ENCODE measurements at places on chromosomes 16 and 17.

DNA sequence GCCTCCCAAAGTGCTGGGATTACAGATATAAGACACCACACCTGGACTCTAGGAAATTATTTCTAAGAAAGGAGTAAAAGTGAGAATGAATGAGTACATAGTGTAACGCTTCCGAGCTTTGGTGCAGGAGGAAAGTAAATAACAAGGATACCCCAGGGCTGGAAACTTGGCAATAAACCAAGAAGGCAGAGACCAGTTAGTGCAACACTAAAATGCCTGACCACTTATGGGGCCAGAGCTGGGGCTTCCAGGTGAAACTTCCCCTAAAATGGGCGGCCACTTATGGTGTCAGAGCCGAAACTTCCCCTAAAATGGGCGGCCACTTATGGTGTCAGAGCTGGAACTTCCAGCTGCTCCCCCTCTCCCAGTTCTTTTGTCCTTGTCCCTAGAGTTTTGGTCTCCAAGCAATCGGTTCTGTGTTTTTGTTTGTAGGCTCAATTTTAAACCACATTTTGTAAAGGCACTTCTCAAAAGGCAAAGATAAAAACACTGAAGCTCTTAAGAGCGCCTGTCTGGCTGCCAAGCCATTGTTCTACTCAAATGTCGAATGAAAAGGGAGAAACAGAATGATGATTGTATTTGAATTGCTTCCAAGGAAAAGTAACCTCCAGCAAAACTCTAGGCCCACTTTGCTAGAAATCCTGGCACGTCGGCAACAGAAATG, 63.9 kb downstream of the NXN start:
- DNase-seq: no peak

- DNase-seq: no peak
These were observed 262.0 kb downstream of the CPPED1 start for GRCh38 chr16:12541672-12542071.

GRCh38 chr16:50831751-50832150, 89.9 kb downstream of the CYLD start:
- no peak for DNase-seq

GRCh38 chr16:87735270-87736007, 30.3 kb downstream of the KLHDC4 start:
- DNase-seq: no peak

DNA sequence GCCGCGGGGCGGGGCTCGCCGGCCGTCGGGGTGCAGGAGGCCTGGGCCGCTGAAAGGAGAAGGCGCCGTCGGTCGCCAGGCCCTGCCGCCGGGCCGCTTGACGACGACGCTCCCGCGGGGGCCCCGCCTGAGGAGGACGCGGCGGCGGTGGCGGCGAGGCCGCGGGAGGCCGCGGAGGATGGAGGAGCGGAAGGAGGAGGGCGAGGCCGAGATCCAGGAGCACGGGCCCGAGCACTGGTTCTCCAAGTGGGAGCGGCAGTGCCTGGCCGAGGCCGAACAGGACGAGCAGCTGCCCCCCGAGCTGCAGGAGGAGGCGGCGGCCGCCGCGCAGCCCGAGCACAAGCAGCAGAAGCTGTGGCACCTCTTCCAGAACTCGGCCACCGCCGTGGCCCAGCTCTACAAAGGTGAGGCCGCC, 430 bp downstream of the HAPSTR1 start:
- DNase-seq: no peak

DNA sequence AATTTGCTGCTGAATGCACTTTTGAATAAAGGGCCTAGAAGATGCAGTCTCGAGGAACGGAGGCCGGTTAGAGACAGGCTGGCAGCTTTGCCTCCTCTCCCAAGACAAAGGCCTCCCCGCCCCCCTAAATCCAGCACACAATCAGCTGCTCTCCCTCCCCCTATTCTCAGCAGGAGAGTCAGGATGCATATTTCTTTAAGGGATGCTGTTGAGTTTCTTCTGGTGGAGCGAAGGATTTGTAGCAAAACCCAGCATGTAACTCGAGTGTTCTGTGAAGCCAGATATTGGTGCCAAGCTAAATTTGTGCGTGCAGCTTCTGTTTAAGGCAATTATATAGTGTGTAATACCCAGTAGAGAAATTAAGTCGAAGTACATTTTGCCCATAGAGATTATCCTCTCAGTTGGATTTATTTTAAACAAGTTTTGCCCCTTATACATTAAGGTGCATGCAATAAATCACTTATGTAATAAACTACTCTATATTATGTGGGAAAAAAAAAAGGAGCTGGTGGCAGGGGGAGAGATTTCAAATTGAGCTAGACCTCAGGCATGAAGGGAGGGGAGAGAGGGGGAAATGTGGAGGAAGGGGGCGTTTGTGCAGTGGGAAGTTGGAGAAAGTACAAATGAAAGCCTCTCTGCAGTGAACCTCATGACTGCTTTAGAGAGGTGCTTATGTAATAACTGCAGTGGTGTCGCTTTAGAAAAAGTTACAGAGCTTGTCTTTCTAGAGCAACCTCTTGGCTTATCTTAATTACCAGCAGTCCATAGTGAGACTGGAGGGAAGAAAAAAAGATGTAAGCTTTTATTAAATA, 599.2 kb downstream of the MAF start:
- DNase-seq: no peak

- DNase-seq: no peak
These were observed 17.7 kb downstream of the NT5M start for GRCh38 chr17:17320911-17321220.

DNA sequence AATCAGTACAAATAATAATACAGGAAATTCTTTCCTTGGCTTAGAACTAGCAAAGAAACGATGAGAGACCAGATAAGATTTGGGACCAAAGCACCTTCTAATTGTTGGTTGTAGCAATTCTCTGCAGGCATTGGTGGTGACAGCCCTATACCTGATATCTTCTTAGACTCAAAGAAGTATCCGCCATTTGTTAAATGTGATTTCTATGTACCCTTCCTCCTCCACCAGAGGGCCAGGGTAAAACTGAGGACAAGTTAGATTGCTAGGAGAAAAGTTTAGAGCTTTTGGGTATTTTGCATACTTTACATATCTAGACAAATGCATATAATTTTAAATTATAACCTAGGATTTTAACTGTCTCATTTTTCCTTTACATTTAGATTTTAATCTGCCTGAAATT, 304.3 kb downstream of the HS3ST4 start:
- no peak for DNase-seq

GRCh38 chr17:45127548-45128300, 4.6 kb downstream of the PLCD3 start:
- DNase-seq: no peak

DNA sequence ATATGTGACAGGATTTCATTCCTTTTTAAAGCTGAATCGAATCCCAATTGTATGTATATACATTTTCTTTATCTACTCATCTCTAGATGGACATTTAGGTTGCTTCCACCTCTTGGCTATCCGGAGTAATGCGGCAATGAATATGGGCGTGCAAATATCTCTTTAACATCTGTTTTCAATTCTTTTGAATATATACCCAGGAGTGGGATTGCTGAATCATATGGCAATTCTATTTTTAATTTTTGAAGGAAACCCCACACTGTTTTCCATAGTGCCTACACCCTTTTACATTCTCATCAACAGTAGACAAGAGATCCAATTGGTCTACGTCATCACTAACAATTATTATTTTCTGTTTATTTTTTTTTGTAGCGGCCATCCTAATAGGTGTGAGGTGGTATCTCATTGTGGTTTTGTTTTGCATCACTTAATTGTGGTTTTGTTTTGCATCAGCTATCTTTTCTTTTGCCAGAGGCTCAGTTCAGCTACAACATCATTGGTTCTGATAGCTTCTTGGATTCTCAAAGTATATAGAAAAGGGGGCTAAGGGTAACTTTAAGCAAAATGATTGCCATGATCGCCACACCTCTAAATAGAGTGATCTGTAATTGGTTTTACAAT, 25.6 kb upstream of the MAP2K6 start:
- DNase-seq: no peak

DNA sequence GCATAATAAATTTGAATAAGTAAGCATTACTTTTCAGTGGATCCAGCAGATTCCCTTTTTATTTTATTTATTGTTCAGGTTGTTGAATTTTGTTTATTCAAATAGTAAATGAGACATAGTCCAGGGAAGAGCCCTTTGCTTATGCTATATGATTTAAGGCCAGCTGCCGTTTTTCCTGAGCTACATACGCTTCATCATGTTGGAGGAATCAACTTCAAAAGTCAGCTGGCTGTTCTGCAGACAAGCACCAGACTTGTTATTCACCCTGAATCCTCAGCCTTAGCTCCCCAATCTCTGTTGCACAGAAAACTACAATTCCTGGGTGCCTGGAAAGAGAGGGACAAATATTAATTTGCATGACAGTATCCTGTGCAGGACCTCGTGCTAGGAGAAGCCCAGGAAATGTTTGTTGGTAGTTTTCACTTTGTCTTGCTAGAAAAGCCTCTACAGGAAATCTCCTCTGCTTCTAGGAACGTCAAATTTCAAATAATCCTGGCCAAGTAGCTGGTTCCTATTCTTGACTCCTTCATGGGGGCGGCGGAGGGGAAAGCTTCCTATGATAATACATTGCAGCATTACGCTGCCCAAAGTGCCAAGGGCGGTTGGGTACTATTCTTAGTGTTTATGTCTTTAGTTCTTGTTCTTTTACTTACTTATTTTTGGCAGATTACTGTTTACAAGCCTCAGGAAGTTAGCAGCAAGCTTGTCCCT, 101.6 kb downstream of the PRKCA start:
- no peak for DNase-seq

DNA sequence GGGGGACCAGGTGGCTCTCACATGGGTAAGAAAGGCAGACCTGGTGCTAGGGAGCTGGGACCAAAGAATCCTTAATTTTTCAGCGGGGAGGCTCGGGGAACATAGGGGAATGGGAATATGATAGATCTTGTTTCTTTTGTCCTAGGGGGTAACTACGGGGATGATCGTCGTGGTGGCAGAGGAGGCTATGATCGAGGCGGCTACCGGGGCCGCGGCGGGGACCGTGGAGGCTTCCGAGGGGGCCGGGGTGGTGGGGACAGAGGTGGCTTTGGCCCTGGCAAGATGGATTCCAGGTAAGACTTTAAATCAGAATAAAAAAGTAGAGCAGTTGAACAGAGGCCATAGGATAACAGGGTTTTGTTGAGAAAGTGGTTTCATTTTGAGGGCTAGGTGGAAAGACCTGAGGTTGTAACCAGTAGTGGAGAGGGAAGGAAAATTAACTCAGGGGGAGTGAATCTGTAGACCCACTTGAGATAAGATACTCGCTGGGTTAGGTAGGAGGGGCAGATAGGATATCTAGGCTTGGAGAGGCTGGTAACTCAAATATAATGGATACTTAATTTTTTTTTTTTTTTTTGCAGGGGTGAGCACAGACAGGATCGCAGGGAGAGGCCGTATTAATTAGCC, 11.0 kb downstream of the FUS start:
- no peak for DNase-seq

GRCh38 chr16:57108432-57108831, 16.0 kb downstream of the CPNE2 start:
- DNase-seq: no peak

GRCh38 chr16:68873635-68874471, 30.5 kb downstream of the TANGO6 start:
- no peak for DNase-seq

- DNase-seq: no peak
These were observed 2.8 kb downstream of the KRT10 start for GRCh38 chr17:40819528-40820125.

GRCh38 chr17:15048381-15048780, 216.7 kb downstream of the PMP22 start:
- no peak for DNase-seq

GRCh38 chr17:73231395-73231794, 30.3 kb downstream of the CPSF4L start:
- DNase-seq: no peak
